ENCODE measurements at places on chromosomes 12 and 14.

- no peak for DNase-seq
These were observed 47.7 kb upstream of the PPP2R5C start for GRCh38 chr14:101713621-101714349.

GRCh38 chr14:92670643-92671366 is 77.6 kb downstream of the LGMN start:
- DNase-seq = no peak

DNA sequence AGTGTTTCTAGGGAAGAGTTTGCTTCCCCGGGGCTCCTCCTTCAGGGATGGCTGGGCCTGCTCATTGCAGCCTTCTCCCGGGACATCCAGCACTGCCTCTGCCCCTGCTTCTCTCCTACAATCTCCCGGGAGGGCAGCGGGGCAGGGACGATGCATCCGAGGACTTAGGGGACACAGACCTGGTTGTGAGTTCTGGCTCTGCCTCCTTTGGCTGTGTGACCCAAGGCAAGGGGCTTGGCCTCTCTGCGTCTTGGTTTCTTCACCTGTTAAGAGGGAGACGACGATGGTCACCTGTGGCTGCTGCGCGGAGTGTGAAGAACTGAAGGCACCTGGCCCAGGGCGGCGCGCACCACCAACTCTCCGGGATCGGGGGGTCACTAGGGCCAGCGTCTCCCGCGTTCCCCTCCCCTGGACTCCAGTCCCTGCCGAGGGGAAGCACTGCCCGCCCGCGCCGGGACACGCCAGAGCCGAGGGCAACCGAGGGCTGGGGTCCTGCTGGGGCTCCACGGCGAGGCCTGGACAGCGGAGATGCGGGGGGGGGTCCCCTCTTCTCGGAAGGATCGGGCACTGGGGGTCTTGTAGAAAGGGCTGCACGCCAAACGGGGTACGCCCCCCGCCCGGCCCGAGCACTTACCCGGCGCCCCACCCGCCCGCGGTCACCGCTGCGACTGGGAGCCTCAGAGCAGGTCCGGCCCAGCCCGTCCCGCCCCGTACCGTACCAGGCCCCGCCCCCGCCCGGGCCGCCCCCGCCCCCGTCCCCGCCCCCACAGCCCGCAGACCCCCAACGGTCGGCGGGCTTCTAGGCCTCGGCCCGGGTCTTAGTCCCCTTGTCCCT is at the start of gene HVCN1:
TSS of gene HVCN1 (minus strand) at position 670 of the 835 bp plus-strand sequence. CDS start 5,870 bp downstream, outside the sequence.
- DNase-seq = peak; percentile 72

GRCh38 chr12:51971679-51972421 is 20.4 kb downstream of the ACVR1B start:
- DNase-seq = no peak

GRCh38 chr14:99347561-99347960 is 75.6 kb upstream of the BCL11B start:
- no peak for DNase-seq

DNA sequence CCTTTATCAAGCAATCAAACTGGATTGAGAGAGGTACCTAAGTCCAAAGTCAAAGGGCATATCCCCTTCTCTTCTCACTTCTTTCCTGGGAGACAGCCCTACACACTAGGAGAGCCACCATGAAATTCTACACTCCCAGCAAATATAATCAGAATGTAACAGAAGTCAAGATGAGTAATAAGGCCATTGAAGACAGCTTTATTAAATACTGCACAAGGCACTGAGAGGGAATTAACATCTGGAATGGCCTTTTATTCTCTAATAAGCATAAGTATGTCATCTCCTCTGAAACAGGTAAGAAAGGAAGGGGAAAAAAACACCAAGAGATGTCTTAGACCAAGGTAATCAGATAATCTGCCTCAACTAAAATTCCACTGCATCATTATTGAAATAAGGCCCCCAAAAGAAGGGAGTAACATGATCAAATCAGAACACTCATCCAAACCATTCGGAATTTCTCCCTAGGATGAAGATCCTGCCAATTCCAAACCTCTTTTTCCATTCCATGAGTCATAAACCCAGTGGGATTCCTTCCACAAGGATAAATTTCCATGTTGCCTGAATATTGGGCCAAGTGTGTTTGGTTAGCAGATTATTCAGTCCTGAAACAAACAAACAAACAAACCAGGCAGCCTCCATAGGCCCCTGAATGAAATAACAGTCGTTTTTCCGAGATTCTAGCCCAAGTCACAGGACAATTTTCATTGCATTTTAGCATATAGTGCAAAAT is 19.9 kb downstream of the SLC35F4 start:
- DNase-seq = peak; percentile 32

DNA sequence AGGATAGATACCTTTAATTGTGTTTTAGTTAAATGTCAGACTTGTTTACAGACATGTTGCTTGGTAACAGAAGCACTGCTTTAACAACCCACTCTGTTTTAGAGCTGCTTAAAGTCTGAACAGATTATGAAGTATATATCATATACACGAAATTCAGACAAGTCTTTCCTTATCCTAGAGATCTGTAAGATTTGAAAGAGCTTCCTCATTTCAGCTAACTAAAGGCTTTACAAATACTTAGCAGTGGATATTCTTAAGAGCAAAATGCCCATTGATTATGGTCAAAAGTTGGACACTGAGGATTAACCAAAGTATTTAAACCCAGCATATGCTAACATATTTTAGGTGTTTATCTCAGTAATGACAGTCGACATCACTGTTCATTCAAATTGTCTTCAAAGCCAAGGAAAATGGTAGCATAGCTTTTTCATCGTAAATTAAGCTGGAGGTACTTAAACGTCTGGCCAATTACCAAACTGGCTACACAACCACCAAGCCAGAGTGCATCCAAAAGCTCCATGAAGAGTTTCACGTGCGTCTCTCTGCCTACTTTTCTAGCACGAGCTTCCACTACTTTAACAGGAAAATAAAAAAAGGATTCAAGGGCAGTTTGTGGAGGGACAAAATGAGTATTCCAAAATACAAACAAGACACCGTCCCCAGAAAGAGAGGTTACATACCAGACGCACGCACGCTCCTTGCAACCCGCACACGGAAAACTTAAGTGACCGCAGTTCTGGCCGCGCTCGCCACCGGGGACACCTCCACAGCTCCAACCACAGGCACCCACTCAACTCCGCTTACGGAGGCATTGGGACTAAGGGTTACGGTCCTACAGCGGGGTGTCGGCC is 565 bp downstream of the CEP83 start:
- no peak for DNase-seq

DNA sequence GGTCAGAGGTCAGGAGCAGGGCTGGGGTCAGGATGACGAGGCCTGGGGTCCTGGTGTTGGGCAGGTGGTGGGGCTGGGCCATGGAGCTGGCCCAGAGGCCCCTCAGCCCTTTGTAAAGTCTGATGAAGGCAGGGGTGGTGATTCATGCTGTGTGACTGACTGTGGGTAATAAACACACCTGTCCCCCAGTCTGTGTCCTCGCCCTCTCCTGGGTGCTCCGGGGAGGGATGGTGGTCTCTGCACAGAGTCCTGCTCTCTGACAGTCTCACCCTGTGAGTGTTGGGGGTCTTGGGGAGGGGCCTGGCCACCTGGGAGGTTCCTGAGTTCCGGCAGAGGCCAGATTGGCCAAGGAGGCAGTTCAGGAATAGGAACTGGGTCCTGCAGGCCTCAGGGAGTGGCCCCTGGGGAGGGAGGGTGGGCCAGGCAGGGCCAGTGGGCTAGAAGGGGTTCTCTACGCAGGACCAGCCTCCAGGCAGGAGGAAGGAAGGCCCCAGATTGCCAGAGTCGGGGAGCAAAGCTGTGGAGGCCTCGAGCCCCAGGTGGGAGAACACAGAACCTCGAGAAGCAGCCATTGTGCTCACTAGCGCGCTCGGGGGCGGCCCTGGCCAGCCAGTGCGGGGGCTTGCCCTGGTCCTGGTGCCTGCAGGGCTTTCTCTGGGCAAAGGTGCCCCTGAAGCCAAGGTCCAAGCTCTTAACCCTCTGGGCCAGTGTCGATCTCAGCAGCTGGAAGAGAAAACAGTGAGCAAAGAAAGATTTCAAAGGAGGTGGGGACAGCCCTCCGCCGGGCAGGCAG is 14.4 kb downstream of the ACADS start:
- DNase-seq = no peak

GRCh38 chr12:121543786-121544185 is 37.0 kb downstream of the KDM2B start:
- DNase-seq = no peak

DNA sequence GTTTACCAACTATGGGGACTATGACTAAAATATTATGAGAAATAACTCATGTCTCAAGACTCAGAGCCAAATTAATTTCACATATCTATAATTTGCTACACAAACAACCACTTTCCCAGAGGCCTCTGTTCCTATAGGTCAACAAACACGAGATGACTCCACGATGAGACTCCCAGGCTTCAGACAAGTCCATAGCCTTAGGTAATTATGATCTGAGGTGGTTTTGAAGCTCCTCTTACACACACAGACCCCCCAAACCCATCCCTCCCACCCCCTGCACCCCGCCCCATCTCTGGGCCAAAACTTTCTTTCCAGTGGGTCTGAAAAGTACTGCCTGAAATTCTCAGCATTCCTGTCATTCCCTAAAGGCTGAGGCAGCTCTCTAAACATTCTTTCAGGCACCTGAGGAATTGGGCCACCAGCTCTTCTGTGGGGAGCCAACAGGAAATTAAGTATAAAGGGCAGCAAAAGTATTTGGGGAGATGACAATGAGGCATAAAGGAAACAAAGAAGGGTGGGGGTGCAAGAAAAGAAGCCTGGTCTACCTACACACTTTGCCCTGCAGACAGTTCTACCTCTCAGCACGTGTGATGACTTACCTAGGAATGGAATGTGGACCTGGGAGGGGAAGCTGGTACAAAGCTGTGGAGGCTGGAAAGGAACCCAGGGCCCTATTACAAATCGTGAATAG is 143.6 kb downstream of the PAWR start:
- DNase-seq = no peak

- DNase-seq = no peak
These were observed 9.1 kb downstream of the PTCSC3 start for GRCh38 chr14:36167431-36167830.

- no peak for DNase-seq
These were observed 738.9 kb upstream of the USP15 start for GRCh38 chr12:61521258-61521657.

DNA sequence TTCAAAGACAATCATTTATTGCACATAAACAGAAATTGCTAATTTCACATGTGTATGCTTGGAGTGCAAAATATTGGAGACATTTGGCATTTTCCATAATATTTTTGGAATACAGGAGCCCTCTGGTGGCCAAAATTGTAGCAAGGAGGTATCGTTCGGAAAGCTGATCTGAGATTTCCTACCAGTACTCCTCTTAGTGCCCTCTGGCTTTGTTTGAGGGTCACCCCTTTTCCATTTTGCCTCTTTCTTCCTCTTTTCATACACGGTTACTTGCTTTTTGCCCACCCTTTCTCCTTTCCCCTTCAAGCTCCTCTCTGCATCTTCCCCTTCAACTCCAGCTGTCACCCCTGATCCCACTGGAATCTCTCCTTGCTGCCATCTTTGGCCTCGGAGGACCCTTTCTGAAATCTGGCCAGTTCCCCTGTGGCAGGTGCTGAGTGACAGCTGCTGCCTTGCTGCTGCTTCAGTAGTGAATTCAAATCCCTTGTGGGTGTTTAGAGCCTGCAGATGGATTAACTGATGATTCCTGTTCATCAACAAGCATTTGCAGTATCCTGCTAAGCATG is 164.6 kb upstream of the PARP11 start:
- peak; percentile 70 for DNase-seq

- no peak for DNase-seq
These were observed 10.0 kb downstream of the SLC6A13 start for GRCh38 chr12:252636-253035.

GRCh38 chr12:129331356-129332085 is 478.2 kb downstream of the GLT1D1 start:
- no peak for DNase-seq

- no peak for DNase-seq
These were observed 73.9 kb upstream of the KRR1 start for GRCh38 chr12:75585330-75585729.

- DNase-seq = no peak
These were observed 123.5 kb downstream of the TTC8 start for GRCh38 chr14:88947646-88948598.

- no peak for DNase-seq
These were observed 298.0 kb downstream of the PPFIA2 start for GRCh38 chr12:81461163-81461562.

- no peak for DNase-seq
These were observed 843.2 kb downstream of the GALC start for GRCh38 chr14:87149583-87150354.

DNA sequence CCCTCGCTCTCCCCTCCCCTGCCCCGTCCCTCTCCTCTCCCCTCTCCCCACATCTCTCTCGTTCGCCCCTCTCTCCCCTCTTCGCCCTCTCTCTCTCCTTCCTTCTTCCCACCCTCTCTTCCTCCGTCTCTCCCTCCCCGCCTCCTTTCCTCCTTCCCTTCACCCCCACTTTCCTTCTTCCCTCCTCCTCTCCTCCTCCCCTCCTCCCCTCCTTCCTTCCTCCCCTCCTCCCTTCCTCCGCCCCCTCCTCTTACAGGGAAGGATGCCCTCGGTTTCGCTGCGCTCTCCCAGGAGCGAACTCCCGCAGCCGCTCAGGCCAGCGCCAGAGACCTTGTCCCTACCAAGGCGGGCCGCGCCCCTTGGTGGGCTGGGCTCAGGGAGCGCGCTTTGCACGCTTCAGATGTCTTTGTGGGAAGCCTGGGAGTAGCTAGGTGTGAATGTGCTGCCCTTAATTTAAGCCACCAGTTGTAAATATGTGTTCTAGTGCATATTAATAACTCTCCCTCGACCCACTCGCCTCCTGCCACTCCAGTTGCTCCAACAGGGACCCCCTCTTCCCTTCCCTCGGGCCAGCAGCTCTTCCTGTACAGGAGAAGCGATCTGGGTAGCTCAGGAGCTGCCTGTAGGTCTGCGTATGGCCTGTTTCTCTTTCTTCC is 13.3 kb upstream of the MAP3K9 start:
- peak; percentile 37 for DNase-seq

- DNase-seq = no peak
These were observed 42.1 kb downstream of the NFKBIA start for GRCh38 chr14:35362450-35362849.

- no peak for DNase-seq
These were observed 17.8 kb downstream of the PAPOLA start for GRCh38 chr14:96519970-96520369.

GRCh38 chr14:93056840-93057585 is 58.7 kb downstream of the ITPK1 start:
- DNase-seq = no peak

GRCh38 chr14:62126879-62127478 is 364.8 kb downstream of the SNAPC1 start:
- DNase-seq = no peak

DNA sequence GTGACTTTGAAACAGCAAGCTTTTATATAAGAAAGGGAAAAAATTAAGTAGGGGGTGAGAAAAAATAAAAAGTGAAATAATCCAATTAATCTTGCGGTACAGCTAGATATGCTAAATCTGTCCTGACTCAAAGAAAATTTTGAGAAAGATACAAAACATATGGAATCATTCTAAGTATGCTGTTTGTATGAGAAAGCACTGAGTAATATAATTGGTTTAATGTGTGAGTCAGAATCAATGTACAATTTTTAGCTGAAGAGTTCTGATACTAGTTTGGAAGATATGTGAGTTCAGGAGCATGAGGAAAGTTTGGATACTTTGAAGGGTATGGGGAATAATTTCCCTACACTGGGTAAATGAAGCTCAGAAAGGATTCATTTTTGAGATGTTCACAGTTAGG is 190.9 kb upstream of the RASSF8 start:
- no peak for DNase-seq

All from right hindlimb (tissue), 1 donor.